ENCODE measurements at places on chromosomes 13 and 19.
A peak's percentile ranks its signal among the peaks of the same experiment; 100 is the strongest.

GRCh38 chr13:77000475-77000874 is 8.6 kb downstream of the CLN5 start:
- DNase-seq: no peak

GRCh38 chr13:40974460-40975407 is 44.4 kb downstream of the ELF1 start:
- DNase-seq: no peak

DNA sequence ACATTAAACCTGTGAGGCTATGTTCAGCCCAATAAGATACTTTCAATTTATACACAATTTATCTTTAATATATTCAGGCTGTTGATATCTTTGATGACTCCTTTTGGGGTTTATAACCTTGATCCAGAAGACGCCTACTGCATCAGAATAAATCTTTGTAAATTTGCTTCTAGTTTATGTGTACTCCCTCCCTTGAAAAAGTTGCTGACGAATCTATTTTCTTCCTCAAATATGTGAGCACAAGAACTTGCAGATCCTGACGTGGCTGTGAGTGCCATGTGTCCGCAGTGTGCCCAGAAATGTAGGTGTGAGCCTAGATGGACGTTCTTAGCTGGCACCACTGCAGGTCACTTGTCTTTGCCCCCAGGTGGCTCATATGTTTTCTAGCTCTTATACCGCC is 60.6 kb upstream of the TPP2 start:
- DNase-seq: no peak

DNA sequence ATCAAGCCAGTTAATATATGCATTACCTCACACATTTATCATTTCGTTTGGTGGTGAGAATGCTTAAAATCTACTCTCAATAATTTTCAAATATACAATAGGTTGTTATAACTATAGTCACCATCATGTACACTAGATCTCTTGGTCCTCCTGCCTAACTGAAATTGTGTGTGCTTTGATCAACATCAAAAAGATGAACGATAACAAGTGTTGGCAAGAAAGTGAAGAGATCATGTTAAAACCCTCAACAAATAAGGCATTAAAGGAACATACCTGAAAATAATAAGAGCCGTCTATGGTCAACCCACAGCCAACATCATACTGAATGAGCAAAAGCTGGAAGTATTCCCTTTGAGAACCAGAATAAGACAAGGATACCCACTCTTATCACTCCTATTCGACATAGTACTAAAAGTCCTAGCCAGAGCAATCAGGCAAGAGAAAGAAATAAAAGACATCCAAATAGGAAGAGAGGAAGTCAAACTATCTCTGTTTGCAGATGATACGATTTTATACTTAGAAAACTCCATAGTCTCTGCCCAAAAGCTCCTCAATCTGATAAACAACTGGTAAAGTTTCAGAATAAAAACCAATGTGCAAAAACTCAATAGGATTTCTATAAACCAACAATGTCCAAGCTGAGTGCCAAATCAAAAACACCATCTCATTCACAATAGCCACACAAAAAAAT is 27.9 kb upstream of the OR10H1 start:
- DNase-seq: no peak

DNA sequence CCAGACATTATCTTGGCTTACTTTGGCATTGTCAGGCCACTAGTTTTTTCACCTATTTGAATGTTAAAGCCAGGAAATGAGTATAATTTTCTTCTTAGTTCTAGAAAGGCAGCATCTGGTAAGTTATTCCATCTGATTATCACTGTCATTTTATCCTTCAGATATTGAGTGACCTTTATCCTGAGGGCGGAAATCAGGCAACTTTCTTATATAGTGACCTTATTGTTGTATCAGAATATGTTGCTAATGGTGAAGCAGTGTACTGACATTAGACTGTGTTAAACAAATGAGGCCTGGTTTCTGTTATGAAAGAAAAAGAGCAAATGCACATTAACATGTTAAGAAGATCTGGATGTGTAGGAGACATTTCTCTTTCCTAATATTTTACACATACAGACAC is 5.4 kb upstream of the NDFIP2 start:
- no peak for DNase-seq

GRCh38 chr13:79448413-79448812 is 32.5 kb upstream of the NDFIP2 start:
- no peak for DNase-seq

GRCh38 chr19:49340865-49341718 is 5.9 kb downstream of the CD37 start:
- DNase-seq: no peak

DNA sequence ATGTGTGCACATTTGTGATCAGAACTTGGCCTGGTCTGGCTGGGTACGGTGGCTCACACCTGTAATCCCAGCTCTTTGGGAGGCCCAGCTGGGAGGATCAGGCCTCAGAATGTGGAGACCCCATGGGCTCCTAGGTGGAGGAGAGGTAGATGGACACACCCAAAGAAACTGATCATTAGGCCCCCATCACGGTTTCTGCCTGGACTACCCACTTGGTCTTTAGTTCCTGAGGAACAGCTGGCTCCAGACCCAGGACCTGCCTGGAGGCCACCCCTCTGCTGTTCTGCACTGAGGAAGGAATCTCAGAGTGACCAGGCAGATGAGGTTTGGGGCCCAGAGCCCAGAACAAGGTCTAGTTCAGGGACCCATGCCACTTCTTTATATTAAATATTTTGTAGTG is 1.5 kb downstream of the CBLC start:
- DNase-seq: no peak

- DNase-seq: no peak
Observed at GRCh38 chr13:41608839-41609177, 151.5 kb downstream of the RGCC start.

DNA sequence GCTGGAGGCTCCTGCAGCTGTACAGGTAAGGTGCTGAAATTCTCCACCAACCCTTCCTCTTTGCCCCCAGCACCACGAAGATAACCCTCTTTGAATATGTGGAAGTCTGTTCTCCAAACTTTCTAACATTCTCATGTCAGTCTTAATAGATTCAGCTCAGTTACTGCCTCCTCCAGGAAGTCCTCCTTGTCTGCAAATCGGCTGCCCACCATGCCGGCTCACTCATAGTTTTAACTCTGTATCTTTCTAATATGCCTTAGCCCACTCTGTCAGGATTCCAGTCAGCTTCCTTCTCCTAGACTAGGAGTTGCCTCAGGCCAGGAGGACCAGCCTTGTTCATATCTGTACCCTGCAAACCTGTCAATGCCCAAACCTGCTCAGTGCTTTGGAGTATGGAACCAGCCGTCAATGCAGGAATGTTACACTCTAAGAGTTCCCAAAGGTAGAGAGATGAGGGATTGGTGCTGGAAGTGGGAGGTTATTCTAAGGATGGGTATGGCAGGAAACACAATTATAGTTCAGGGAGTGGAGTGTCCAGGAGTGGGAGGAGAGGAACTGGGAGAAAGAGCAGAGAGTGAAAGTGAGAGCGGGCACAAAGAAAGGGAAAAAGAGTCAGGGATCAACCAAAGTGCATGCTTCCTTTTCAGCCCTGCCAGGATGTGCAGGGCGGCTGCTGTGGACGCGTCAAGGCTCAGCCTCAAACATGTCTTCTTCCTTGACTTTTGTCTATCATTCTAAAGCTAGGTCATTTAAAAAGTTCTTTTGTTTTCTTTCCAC is 38.0 kb upstream of the ALOX5AP start:
- no peak for DNase-seq

- peak; percentile 9 for DNase-seq
Observed at GRCh38 chr19:33064792-33065550, at the start of gene RHPN2. RHPN2 (minus strand) TSS chr19:33064888; CDS start chr19:33064852, 36 bp downstream.

DNA sequence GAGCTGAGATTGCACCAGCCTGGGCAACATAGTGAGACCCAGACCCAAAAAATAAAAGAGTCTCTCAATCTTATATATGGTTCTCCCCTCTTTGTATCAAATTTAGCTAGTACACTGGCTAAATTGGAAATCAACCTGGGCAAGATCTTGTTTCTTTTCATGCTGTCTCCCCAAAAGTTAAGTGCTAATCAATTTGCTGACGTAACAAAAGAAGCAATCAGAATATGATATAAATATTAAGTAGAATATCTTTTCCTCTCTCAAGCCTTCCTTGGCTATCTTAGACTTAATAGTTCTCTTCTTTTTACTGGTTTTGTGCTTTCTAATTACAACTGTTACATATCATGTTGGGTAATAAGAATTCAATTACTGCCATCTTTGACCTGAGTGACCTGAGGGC is 258.9 kb downstream of the KCNRG start:
- no peak for DNase-seq

GRCh38 chr13:95624020-95624419 is 20.5 kb downstream of the DZIP1 start:
- DNase-seq: no peak

- DNase-seq: no peak
Observed at GRCh38 chr19:6694147-6694815, 24.3 kb upstream of the TNFSF14 start.

DNA sequence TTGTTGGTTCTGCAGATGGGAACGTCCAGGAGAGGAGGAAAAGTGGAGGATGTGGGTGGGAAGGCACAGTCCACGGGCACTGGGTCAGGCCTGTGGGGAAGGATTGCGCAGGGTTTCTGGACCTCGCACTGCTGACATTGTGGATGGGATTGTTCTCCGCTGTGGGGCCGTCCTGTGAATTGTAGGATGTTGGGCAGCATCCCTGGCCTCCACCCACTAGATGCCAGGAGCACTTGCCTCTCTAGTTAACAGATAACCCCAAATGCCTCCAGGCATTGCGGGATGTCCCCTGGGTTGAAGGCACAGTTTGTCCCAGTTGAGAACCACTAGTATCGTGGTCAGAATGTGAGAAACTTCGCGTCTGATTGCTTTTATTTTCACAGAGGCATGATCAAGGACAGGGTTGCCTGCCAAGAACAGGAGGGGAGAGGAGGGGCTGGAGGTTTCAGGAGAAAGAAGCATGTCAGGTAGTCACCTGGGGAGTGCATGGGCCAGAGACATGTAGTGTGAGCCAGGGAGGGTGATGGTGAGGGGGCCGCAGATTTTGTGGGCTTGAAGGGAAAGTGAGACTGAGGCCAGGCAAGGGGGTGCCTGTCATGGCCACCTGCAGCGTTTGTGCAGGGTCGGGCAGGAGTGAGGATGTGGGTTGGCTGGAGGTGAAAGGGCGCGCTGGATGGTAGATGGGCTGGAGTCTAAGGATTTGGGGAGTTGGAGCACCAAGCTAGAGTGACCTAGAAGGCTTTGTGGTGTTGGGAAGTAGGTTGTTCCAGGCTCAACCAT is 3.2 kb downstream of the ZNF628 start:
- no peak for DNase-seq

Measured in GOT3 (cell line).